Left cardiac atrium (tissue), 4 donors: ENCODE measurements at places on chromosomes 2 and 18.

DNA sequence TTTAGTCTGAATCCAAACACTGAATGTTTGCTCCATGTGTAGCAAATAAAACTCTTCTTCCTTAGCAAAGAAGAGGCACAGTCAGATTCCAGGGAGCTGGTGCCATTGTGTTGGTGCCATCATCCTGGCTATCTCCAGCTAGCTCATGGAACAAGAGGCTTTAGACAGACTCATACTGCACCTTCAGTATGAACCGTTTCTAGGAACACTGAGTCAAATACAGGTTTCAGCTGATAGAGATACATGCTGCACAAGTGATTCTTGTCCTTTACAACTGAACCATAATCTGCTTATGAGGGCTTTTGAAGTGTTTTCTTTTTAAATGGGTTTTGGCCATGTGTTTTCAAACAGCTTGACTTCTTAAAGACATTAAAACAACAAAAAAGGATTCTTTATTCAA lies 57.9 kb downstream of the DYNC1I2 start:
- DNase-seq = no peak

- no peak for DNase-seq
Observed at GRCh38 chr2:36609507-36609906, 11.5 kb upstream of the FEZ2 start.

DNA sequence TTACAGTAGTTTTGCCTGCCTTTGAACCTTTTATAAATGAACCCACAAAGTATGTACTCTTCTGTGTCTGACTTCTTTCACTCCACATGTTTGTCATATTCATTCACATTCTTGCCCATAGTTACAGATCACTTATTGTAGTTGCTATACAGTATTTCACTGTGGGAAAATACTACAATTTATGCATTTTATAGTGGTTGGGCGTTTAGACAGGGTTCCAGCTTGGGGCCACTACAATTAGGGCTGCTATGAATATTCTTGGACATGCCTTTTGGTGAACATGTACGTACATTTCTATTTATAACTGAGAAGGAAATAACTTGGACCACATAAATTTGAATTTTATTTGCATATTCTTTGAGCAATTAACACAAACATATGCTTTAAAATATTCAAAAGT lies 15.4 kb upstream of the PMAIP1 start:
- no peak for DNase-seq

DNA sequence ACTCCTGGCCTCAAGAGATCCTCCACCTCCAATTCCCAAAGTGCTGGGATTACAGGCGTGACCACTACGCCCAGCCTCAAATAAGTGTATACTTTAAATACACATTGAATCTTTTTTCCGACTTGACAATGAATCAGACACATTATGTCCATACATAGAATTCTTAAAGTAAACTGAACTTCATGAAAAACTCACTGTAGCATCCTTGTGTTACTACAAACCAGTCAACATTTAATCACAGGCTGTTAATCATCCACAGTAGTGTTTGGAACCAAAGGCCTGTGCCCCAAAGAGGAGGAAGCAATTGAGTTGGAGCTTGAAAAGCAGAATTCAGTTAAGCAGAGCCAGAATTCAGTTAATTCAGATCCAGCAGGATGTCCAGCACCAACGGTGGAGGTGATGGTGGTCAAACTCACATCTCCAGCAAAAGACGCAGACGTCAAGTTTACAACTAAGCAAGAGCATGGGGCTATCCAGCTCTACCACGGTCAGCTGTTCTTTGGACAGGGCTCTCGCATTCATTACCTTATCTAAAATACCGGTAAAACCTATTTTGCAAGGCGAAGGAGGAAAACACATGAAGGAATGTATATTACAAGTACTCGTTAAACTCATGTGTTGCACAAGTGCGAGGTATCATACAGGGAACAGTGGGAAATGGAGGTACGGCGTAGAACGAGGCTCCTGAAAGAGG lies 1.2 kb downstream of the SLC39A6 start:
- DNase-seq = no peak

DNA sequence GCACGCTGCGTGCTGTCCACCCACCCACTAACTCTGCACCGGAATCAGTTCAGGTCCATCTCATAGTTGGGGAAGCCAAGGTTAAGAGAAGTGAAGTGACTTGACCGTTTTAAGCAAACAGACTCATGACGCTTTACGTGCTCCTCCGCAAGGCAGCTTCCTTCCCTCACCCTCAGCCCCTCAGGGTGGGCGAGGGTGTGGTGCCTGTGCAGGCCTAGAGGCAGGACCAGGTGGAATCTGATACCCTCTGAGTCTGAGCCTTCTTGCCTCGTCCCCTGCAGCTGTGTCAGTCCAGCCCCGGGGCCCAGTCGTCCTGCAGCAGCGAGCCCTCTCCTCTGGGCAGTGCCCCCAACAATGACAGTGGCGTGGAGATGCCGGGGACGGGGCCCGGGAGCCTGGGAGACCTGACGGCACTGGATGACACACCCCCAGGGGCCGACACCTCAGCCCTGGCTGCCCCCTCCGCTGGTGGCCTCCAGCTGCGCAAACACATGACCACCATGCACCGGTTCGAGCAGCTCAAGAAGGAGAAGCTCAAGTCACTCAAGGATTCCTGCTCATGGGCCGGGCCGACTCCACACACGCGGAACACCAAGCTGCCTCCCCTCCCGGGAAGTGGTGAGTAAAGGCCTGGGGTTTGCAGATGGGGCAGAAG lies 250.5 kb downstream of the GLI2 start:
- no peak for DNase-seq

DNA sequence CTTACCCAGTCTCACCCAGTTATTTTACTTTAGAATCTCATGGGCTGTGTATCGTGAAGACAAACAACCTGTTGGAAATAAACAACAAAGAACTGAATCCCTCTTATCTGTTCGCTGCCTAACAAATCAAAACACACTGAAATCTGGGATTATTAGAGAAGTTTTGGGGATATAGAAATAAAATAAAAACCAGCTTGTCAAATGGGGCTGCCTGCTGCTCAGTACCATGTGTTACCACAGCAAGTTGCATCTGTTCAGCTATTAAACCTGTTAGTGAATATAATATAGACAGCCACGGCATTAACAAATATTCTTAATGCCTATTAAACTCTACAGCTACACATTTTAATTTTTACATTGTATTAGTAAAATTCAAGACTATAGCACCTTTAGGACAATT lies 810.8 kb downstream of the NRXN1 start:
- no peak for DNase-seq

GRCh38 chr18:490624-491023 lies 9.9 kb downstream of the COLEC12 start:
- no peak for DNase-seq

DNA sequence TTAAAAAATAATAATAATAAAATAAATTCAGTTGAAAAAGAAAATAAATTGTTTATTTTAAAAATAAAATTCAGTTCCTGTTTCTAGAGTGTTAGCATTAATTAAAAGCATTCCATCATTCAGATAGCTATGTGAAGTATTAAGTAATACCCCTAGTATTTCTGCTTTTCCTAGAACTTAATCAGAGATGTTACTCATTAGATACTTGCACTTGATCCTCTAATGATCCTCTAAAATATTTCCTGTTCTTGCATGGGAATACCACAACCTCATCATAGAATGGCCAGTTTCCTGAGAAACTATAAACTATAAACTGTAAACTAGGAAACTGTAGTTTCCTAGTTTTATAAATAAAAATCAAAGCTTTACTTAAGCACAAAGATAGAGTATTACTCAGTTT lies 11.1 kb upstream of the CNNM3 start:
- no peak for DNase-seq

- DNase-seq = no peak
Observed at GRCh38 chr2:8281950-8282857, 399.7 kb upstream of the ID2 start.

GRCh38 chr2:68284896-68285295 lies 32.6 kb upstream of the PPP3R1 start:
- DNase-seq = peak; percentile 27
